Stimulated activated naive CD8-positive, alpha-beta T cell treated with anti-CD3 and anti-CD28 coated beads, Interleukin-15, Interleukin-2, amounts not matched to agents 100 U/mL and 50 U/mL, for 24 hours (primary cell): ENCODE measurements at places on chromosomes 3 and 15.
A peak's percentile ranks its signal among the peaks of the same experiment; 100 is the strongest.

DNA sequence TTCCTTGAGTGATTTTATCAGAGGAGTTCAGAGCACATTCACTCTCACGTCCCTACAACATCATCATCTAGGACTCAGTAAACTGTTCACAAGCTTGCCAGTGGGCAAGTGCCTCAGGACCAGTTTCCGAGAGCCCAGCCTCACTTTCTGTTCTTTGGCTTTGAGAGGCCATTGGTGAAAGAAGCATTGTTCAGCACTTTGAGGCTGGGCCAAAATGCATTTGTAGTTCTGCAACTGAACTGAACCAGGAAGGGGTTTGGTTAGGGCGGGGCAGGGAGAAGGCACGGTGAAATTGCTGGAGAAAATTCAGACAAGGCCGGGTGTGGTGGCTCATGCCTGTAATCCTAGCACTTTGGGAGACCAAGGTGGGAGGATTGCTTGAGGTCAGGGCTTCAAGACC, 222.1 kb upstream of the CHRM5 start:
- no peak for DNase-seq

DNA sequence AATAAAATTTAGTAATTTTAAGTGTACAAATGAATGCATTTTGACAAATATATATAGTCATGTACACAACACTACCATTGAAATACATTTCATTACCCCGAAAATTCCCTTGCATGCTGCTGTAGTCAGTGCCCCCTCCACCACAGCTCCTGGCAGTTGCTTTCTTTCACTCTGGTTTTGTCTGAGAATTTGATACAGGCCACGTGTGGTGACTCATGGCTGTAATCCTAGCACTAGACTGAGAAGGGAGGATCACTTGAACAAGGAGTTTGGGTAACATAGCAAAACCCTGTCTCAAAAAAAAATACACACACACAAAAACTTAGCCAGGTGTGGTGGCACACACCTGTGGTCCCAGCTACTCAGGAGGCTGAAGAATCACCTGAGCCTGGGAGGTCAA, 65.4 kb downstream of the TFRC start:
- DNase-seq: no peak

DNA sequence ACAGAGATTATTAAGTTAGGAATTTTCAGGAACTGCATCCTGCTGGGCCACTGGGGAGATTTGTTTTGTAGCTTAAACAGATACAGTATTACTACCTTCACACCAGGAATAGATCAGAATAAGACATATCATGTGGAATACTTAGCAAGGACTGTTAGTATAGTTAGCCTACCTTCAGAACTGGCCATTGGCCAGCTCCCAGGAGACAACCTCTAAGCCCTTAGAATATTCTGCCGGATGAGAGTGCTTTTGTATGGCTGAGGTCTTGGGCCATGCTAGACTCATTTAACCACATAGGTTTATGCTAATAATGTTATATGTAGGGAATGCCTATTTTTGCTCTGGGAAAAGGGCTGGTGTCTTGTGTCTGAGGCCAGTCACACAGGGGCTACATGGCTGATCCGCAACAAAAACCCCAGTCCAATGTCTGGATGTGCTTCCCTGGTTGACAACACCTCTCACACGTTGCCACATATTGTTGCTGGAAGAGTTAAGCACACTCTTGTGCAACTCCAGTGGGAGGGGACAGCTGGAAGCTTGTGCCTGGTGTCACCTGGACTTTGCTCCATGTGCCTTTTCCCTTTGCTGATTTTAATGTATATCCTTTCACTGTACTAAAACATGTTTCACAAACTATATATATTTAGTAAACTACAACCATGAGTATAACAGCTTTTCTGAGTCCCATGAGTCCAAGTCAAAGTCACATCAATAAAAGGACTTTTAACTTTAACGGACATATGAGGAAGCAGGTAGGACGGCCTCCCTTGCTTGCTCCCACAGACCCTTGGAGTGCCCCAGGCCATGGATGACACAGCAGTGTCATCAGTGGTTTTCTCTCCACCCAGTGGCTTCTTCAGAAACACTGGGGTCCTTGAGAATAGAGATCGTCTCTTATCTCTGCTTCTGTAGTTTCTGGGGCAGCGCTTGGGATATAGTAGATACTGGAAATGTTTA, 118.0 kb upstream of the C3orf80 start:
- no peak for DNase-seq

GRCh38 chr15:65611888-65612615, 1.1 kb upstream of the INTS14 start:
- DNase-seq: peak; percentile 12

DNA sequence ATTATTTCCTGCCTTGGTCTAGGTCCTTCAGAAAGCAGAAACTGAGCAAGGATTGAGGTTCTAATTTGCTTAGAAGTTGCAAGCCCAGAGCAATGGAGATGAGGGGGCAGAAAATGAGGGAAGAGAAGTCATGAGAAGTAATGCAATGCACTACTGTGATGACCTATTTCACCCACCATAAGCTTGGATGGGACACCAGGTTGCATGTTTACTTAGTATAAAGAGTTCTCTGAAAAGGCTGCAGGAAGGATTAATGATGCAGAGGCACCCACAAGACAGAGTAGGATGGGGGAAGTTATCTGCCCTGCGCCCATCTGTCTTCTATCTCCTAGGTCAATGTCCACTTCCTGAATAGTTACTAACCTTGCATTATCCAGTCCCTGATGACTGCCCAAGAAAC, 84.8 kb upstream of the SNRK start:
- no peak for DNase-seq

GRCh38 chr3:32815841-32816438, 1.9 kb upstream of the TRIM71 start:
- DNase-seq: no peak
